ENCODE measurements at places on chromosomes 2 and 18. TPM values are rescaled to one million over a fixed set of nuclear protein-coding genes. Genes with fewer than 3 reads are reported as not detected.

DNA sequence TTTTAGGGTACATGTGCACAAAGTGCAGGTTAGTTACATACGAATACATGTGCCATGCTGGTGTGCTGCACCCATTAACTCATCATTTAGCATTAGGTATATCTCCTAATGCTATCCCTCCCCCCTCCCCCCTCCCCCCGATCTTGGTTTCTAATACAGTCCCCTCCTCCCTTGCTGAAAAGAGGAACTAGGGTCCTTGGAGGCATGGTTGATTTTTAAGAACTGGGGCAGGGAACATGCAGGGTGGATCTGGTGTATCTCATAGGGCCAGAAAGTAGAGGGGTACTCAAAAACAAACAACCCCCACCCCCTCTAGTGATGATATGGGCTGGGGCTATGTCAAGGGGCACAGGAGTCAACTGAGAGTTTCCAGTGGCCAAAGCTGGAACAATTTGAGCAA is 153.4 kb downstream of the UBR3 start:
- H3K4me1 ChIP-seq: no peaks in the 10 kb centered on the region
- no peaks in the 10 kb centered on the region for H3K27me3 ChIP-seq
- no peak for DNase-seq
- H3K36me3 ChIP-seq: no peaks in the 10 kb centered on the region
- no peak overlapping the region for H3K4me3 ChIP-seq

DNA sequence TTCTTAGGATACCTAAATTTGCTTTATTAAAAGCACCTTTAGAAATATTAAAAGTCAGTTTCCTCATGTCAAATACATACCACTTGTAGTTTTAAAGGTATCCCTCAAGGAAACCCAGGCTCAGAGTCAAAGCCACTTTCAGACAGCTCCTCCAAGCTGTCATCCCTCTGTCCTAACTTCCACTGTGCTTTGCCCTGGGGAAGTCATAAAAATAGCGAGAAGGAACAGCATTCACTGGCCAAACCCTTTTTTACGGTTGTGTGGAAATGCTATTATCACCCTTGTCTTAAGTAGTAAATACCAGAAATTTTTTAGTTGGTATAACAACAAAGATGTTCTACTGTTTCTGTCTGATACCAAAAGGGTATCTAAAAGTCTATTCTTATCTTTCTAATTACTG is 680.5 kb downstream of the ZEB2 start:
- H3K27me3 ChIP-seq: no peaks in the 10 kb centered on the region
- DNase-seq: no peak
- no peak overlapping the region for H3K4me3 ChIP-seq
- H3K27ac ChIP-seq: no peak overlapping the region

GRCh38 chr2:233211548-233211895 is 40.0 kb upstream of the ATG16L1 start:
- H3K27ac ChIP-seq: no peak overlapping the region
- no peak overlapping the region for H3K4me3 ChIP-seq
- no peaks in the 10 kb centered on the region for H3K27me3 ChIP-seq
- no peak for DNase-seq
- no peaks in the 10 kb centered on the region for H3K36me3 ChIP-seq

DNA sequence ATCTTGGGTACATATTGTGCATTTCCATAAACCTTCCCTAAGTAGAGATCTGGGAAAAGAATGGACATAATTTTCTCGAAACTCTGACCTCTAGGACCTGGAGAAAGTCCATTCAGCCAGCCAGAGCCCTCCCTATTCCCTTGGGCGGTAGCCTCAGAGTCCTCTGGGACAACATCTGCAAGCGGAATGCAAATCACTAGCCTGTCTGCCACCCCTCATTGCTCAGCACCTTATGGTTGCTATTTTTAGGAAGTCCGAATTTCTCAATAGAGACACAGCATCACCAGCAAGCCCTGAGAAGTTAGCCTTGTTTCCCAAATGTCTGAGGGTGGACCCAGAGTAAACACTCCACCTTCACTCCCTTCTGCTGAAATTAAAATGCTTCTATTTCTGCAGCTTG is 17.6 kb upstream of the CD28 start:
- no peak overlapping the region for H3K4me3 ChIP-seq
- H3K27me3 ChIP-seq: no peaks in the 10 kb centered on the region
- H3K27ac ChIP-seq: no peak overlapping the region
- H3K36me3 ChIP-seq: no peaks in the 10 kb centered on the region

GRCh38 chr2:16334886-16335603 is 330.6 kb downstream of the CYRIA start:
- peaks cover 6% of the 10 kb centered on the region for H3K4me1 ChIP-seq
- H3K27ac ChIP-seq: no peak overlapping the region
- no peaks in the 10 kb centered on the region for H3K27me3 ChIP-seq

GRCh38 chr2:79223539-79223938 is 64.0 kb upstream of the REG3A start:
- no peak overlapping the region for H3K4me3 ChIP-seq
- H3K36me3 ChIP-seq: no peaks in the 10 kb centered on the region
- H3K4me1 ChIP-seq: no peaks in the 10 kb centered on the region

- no peaks in the 10 kb centered on the region for H3K4me1 ChIP-seq
- DNase-seq: no peak
- no peak overlapping the region for H3K4me3 ChIP-seq
- no peaks in the 10 kb centered on the region for H3K27me3 ChIP-seq
Measured at GRCh38 chr2:42176992-42177738, 8.0 kb downstream of the EML4 start.

GRCh38 chr2:74333175-74333574 is 10.0 kb downstream of the SLC4A5 start:
- no peak overlapping the region for H3K27ac ChIP-seq
- no peak overlapping the region for H3K4me3 ChIP-seq
- H3K36me3 ChIP-seq: no peaks in the 10 kb centered on the region
- no peaks in the 10 kb centered on the region for H3K27me3 ChIP-seq
- no peaks in the 10 kb centered on the region for H3K4me1 ChIP-seq
- no peak for DNase-seq

- no peak for DNase-seq
- H3K4me1 ChIP-seq: peaks cover 21% of the 10 kb centered on the region
- no peaks in the 10 kb centered on the region for H3K36me3 ChIP-seq
- H3K27me3 ChIP-seq: peaks cover 3% of the 10 kb centered on the region
- H3K4me3 ChIP-seq: no peak overlapping the region
Measured at GRCh38 chr18:45835057-45835636, 9.7 kb downstream of the SIGLEC15 start.

- no peak overlapping the region for H3K4me3 ChIP-seq
- no peaks in the 10 kb centered on the region for H3K27me3 ChIP-seq
- no peak overlapping the region for H3K27ac ChIP-seq
- no peaks in the 10 kb centered on the region for H3K36me3 ChIP-seq
- H3K4me1 ChIP-seq: no peaks in the 10 kb centered on the region
Measured at GRCh38 chr2:82985572-82986197, 1473.4 kb downstream of the SUCLG1 start.

DNA sequence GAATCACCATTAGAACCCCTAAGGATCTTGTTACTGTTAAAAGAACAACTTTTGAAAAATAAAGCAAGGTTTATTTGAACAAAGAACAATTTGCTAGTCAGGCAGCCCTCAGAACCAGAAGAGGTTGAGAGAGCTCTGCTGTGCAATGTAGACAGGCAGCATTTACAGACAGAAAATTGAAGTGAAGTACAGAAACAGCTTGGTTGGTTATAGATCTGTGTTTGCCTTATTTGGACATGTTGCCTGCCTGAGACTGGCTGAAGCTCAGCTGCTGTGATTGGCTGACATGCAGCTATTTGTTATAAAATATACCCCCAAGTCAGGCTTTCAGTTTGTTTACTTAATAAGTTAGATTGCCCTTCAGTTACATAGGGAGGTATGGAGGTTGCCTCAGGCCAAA is 12.5 kb downstream of the MSTN start:
- no peaks in the 10 kb centered on the region for H3K27me3 ChIP-seq
- H3K36me3 ChIP-seq: no peaks in the 10 kb centered on the region

DNA sequence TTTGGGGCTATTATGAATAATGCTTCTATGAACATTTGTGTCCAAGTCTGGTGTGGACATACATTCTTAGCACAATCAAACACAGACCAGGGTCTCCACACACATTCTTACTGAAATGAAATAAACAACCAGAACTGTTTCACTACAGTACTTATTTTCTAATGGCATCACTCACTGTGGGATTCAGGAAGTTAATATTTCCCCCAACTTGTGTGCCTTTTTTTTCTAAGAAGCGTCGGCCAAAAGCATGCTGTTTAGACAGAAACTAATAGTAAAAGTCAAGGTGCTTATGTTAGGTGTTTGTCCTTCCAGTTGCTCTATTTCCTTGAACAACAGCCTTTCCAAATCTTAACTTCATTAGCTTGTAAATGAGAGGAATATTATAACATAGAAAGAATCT is 117.6 kb downstream of the DOCK10 start:
- no peaks in the 10 kb centered on the region for H3K36me3 ChIP-seq
- peaks cover 28% of the 10 kb centered on the region for H3K4me1 ChIP-seq
- H3K27ac ChIP-seq: no peak overlapping the region

DNA sequence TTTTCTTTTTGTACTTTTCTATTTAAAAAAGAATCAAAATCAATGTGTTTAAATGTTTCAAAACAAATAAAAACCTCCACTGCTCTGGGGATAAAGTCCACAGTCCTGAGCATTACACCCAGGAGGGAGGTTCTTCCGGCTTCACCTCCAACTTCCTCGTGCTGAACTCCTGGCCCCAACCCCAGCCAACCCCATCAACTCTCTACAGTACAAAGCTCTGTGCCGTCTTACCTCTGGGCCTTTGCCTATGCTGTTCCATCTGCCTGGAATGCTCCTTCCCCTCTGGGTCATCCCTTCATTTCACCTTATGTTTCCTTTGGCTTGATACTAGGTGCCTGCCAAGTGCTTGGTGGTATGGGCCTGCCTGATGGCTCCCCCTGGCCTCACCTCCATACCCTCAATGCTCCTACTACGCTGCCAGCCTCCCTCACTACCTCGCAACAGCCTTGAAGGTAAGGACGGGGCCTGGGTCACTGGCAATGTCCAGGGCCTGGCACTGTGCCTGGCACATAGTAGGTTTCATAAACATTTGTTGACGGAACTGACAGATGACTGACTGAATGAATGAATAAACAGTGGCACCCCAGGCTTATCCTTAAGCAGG is 28.8 kb downstream of the SDC1 start:
- no peak overlapping the region for H3K27ac ChIP-seq
- no peaks in the 10 kb centered on the region for H3K4me1 ChIP-seq
- H3K27me3 ChIP-seq: no peaks in the 10 kb centered on the region
- no peak overlapping the region for H3K4me3 ChIP-seq
- no peak for DNase-seq

Gene STK16
- total RNA-seq: 19.1 TPM

Gene C2orf81
- total RNA-seq: 2.1 TPM

Gene ZNF521
- 48.0 TPM for total RNA-seq

Gene SERPINB4
- total RNA-seq: not detected

Gene CDH2
- total RNA-seq: 326 TPM

Gene LOXL3
- 17.6 TPM for total RNA-seq

Gene SF3B6
- 105 TPM for total RNA-seq
